Activated T-helper 2 cell treated with anti-CD3 and anti-CD28 coated beads, Interferon-gamma antibody, Interleukin-2, Interleukin-4, amounts not matched to agents 10 μg/mL and 5 μg/mL and 100 μg/mL, durations not matched to agents 14 hours and 24 hours and 36 hours (primary cell): ENCODE measurements at places on chromosomes 6 and 20. TPM values are rescaled to one million over a fixed set of nuclear protein-coding genes. Genes with fewer than 3 reads are reported as not detected.

DNA sequence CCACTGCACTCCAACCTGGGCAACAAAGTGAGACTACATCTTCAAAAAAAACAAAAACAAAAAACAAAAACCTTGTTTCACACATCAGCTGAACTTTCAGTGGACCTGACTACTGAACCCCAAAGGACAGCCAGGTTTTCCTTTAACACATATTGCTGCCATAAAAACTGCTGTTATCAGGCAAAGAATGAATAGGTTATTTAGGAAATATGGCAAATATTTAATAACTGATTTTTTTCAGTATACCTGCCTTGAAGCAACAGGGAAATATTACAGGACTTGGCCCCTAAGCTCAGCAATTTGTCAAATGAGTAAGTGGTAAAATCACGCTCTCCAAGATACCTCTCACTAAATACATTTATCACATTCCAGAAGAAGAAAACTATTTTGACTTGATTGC is 34.0 kb downstream of the B4GALT5 start:
- H3K27me3 ChIP-seq = no peaks in the 10 kb centered on the region
- H3K4me1 ChIP-seq = peaks cover 61% of the 10 kb centered on the region
- H3K4me3 ChIP-seq = peak overlapping the region; percentile 51
- H3K27ac ChIP-seq = peak overlapping the region; percentile 70
- peaks cover 31% of the 10 kb centered on the region for H3K36me3 ChIP-seq
- DNase-seq = no peak

DNA sequence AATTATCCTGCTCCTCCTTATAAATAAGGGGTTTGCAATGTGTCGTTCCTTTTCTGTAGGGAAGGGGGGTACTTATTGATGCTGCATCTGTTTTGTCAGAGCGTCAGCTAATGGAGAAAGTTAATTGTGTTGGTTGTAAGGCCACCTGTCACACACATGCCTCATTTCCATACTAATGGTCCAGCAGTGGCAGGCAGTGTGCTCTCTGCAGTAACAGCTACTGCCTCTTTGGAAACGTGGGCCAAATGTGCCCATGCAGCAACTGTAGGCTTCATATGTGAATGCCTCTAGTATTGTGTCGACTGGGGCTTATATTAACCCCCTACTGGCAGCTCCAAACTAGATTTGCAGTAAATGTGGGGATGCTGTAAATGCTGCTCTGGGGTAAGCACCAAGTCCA is 56.3 kb upstream of the OLIG3 start:
- H3K27me3 ChIP-seq = peaks cover 29% of the 10 kb centered on the region
- no peaks in the 10 kb centered on the region for H3K36me3 ChIP-seq
- H3K4me1 ChIP-seq = no peaks in the 10 kb centered on the region
- H3K27ac ChIP-seq = no peak overlapping the region

DNA sequence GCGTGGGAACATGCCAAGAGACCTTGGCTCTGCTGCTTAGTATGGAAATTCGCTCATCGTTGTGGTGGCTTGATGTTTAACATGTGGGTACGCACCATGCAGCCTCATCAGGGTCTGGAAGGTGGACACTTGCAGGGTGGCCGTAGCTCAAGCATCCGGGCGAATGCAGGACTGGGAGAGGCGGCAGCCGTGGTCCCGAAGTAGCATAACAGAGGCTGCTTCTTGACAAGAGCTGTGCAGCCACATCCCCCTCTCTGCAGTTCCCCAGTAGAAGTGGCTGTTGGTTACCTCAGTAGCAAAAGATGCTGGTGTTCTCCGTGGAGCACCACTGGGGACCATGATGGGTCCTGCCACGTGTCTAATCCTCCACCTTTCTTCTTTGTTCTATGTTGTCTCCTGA is 195.0 kb downstream of the THBS2 start:
- no peaks in the 10 kb centered on the region for H3K36me3 ChIP-seq
- no peaks in the 10 kb centered on the region for H3K27me3 ChIP-seq
- H3K4me3 ChIP-seq = no peak overlapping the region
- DNase-seq = no peak

NPEPL1 gene
- 27.5 and 29.4 TPM in 2 replicates for total RNA-seq

SCUBE3 gene
- not detected in 2 replicates for total RNA-seq
